ENCODE measurements at places on chromosomes 12 and 14. TPM values are rescaled to one million over a fixed set of nuclear protein-coding genes. Genes with fewer than 3 reads are reported as not detected.
A peak's percentile ranks its signal among the peaks of the same experiment; 100 is the strongest.

TPPP2 gene
- 3.0 TPM for polyA plus RNA-seq

DNA sequence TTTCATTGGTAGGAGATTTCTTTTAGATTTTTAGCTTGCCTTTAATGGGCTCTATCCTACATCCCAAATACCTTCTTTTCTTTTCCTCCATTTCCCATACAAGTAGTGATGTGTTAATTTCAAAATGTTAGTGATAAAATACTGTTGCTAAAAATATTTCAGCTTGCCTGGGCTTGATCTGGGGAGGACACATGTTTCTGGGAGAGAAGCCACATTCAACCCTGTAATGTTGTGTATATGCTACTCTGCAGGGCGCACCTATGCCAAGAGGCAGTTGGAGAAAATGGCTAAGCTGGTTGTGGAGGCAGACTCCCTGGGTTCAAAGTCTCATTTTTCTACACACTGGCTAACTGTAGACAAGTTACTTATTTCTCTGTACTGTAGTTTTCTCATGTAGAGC lies 26.3 kb downstream of the FLRT2 start:
- DNase-seq: no peak

DNA sequence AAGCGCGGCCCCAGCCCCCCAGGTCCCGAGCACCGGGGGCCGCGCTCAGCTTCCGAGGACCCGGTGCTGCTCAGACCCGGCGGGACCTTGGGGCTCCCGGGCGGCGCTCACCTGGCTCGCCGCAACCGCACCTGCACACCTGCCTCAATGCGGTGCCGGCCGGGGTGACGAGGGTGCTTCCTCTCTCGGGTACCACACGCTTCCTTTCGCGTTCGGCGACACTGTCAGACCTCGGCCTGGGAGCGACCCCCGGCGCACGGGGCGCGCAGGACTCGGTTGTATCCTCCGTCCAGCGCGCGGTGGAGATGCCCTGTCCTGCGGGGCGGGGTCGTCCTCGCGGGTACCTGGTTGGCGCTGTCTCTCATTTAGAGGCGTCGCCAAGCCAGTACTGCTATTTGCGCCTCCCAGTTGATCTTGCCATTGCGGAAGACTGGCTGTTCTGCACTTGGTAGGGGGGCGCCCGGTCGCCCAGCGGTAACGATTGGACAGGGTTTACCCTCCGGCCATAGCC lies 718 bp downstream of the PACS2 start:
- DNase-seq: no peak

DNA sequence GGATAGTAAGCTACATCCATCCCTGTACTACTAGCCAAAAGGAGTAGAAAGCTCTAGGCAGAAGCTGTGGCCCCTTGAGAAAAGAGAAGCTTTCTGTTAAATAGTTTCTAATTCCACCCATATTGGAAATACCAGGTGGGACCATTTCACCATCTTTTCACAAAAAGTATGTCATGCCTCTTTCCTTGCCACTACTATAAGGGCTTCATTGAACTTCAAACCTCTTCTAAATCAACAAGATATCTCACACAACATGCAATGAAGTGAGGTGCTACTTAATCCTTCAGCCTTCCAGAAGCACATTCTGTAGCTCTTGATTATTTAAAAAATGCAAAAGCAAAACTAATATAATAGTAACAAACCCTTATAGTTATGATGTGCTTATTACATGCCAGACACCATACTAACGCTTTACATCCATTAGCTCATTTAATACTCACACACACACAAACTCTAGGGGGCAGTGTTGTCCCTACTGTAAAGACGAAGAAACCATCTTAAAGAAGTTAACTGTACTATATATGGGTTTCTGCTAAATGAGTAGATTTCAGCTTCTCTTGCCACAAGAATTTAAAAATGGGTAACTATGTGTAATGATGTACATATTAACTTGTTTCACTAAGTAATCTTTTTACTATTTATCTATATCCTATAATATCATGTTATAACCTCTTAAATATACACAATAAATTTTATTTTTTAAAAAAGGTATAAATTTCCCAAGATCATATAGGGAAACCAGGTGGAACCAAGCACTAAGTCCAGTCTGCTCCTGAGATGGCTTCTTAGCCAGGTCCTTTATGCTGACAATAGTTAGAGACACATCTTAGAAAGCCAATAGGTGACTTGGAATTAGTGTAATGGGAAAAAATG lies 124.4 kb downstream of the RPS29 start:
- DNase-seq: peak; percentile 56

OSBPL8 gene
- 63.9 TPM for polyA plus RNA-seq

- DNase-seq: no peak
Observed at GRCh38 chr14:77502109-77502782, 3.6 kb upstream of the ISM2 start.

ABCC9 gene
- polyA plus RNA-seq: 28.2 TPM

PROX2 gene
- 1.2 TPM for polyA plus RNA-seq

- no peak for DNase-seq
Observed at GRCh38 chr14:95255487-95255886, 64.2 kb downstream of the CLMN start.

DNA sequence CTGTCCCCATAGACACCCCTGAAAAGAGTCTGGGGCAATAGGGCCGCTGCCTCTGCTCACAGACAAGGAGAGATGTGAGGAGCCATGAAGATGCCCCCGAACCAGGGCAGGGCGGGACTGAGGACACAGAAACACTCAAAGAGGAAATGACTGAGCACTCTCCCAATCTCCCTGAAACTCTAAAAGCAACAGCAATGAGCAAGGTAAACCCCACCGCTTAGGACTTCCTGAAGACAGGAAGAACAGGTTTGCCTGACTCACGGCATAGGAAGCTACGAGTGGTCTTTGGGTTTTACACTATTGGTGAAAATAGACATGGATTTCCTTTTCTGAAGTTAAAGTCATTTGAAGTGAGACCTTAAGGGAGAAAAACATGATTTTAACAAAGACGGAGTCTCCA lies 32.5 kb downstream of the STX2 start:
- DNase-seq: no peak

DNA sequence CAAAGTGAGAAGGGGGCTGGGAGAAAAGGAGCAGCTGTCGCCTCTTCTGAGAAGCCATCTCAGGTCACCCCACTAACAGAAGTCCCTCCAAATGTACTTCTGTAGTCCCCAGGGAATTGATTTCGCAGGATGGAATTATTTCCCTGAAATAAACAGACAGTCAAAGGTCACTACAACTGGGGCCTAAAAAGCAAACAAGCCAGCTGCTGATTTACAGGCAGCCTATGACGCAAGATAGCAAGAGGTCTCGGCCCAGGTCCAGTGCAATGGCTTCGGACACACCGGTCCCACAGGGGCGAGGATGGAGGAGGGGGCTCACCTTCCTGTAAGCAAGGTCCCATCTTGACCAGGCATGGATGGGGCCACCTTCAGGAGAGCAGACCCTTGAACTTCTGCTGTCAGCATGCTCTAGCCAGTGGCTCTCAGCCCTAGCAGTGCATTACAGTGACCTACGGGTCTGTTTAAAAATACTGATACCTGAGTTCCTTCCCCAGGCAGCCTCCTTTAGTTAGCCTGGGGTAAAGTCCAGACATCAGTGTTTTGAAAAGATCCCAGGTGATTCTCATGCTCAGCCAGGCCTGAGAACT lies 18.1 kb downstream of the NUAK1 start:
- no peak for DNase-seq

GRCh38 chr14:33163600-33163999 lies 224.9 kb downstream of the NPAS3 start:
- no peak for DNase-seq

DNA sequence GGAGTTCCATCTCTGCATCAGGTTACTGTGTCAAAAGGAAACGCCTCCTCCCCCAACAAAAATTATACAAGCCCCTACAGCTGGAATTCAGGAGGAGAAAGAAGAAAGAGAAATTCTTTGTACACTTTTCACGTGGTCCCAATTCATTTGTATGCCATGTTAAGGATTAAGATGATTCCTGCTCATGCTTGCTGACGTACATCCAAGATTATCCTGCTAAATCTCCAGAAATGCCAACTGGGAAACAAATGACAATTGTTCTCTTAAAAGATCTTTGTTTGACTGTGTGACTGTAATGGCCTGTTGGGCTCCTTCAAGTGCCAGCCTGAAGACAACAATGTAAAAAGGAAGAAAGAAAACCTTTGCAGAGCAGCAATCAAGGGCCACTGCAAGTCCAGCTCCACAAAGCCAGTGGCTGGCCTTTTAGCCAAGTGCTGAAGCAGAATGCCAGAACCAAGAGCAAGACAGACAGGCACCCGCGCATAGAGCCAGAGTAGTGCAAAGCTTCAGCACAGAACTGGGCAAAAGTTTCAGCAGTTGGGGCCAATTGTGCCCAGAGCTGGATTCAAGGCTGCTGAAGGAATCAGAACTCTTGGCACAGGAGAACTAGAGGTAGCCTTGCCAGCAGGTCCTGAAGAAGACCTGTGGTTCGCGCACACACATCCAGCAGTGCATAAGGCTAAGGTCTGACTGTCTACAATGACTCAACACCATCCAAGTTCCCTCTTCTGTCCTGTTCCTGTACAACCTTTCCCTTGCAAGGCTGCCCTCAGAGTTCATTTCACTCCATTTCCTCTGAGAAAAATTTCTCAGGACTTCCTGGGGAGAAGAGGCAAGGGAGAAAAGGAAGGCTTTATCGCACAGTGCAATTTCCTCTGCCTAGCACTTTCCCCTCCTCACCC lies 209.7 kb upstream of the BMP4 start:
- no peak for DNase-seq

CABP1 gene
- 5.6 TPM for polyA plus RNA-seq

DNA sequence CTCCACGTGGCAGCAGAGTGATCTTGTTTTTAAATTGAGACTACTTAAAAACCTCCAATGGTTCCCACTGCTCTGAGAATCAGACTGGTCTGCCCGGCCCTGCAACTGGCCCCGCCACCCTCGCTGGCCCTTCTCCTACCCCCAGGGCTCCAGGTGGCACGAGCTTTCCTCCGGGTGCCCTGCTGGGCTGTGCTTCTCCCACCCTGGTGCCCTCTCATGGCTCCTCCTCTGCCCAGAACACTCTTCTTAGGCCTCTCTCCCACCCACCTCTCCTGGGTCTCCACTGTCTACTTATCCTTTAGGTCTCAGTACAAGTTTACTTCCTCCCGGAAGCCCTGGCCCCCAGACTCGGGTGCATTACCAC lies 26.5 kb downstream of the CCDC92 start:
- no peak for DNase-seq

RNASE1 gene
- 182 TPM for polyA plus RNA-seq

DNA sequence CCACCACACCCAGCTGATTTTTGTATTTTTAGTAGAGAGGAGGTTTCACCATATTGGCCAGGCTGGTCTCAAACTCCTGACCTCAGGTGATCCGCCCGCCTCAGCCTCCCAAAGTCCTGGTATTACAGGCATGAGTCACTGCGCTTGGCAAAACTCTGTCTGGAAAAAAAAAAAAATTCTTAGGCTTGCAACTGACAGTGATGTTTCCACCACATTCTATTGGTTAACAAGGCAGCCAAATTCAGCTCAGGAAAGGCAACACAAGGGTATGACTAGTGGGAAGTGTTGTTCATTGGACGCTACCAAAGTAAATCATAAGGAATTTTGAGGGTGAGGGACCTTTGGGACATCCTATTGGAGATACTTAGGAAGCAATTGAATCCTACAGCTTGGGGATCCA lies 2.9 kb upstream of the SBNO1 start:
- DNase-seq: no peak

DNA sequence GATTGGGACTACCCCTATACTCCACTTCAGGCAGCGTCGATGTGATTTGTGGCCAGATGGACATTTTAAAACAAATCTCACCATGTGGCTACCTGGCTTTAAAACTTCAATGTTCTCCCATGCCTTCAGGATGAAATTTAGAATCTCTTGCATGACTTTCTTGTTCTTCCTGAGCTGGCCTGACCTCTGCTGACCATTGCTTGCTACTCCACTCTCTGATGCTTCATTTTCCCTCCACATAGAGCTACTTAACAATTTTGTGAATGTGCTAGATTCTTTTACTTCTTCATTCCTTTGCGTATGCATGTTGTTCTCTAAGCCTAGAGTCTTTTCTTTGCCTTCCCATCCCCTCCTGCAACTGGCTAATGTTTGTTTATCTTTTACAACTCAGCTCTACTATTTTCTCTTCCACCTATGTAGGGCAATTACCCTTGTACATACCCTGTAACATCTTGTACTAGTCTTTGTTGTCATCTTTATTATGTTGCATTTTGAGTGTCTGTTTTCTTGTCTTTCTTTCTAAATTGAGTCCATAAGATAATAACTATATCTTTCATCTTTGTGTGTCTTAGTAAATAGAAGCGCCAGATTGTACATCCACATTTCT lies 41.2 kb downstream of the YLPM1 start:
- no peak for DNase-seq

DNA sequence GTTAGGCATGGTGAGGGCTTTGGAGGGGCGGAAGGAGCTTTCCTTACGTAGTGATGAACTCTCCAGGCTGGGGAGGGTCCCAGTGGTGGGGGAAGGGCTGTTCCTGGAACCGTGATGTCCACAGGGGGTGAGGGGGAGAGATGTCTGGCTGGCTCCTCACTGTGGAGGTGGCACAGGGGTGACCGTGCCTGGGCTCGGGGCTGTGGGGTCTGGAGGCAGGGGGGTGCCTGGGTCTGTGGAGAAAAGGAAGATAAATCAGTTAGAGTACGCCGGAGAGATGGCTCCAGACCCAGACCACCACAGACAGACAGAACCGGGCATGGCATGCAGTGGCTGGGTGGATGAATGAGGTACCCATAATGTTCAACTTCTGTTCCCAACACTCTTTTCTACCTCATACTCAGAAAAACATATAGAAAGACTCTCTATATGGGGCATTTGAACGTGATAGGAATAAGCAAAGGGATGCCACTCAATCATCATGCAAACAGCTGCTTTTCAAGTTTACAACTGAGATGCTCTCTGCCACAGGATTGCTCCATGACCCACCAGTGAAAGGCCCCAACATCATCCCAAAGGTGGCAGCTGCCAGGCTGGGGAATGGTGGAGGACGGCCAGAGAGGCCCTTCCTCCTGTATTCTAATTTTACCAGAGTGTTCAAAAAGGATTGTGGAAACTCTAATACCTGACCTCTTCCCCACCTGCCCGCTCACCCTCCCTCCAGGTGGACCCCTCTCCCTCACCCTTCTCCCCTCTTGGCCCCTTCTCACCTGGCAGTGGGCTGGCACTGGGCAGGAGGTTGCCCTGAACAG lies 5.6 kb downstream of the MYL6 start:
- DNase-seq: no peak

NEUROD4 gene
- not detected for polyA plus RNA-seq

DNA sequence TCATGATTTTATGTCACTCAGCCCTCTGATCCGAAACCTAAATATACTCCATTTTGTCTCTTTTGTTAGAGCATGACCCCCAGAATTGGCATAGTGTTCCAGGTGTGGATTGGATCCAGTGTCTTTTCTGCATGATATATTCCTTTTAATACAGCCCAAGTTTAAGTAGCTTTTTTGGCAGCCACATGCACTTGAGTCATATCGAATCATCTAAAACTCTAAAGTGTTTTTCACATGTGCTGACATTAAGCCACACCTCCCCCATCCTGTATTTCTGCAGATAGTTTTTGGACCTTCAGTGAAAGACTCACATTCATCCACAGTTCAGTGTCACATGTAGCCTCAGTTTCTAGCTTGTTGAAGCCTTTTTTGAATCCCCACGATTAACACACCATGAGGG lies 30.6 kb downstream of the BORCS5 start:
- DNase-seq: no peak
